ENCODE measurements at places on chromosomes 7 and 10.

GRCh38 chr7:80468931-80469714 lies 42.7 kb downstream of the GNAT3 start:
- no peak for DNase-seq

DNA sequence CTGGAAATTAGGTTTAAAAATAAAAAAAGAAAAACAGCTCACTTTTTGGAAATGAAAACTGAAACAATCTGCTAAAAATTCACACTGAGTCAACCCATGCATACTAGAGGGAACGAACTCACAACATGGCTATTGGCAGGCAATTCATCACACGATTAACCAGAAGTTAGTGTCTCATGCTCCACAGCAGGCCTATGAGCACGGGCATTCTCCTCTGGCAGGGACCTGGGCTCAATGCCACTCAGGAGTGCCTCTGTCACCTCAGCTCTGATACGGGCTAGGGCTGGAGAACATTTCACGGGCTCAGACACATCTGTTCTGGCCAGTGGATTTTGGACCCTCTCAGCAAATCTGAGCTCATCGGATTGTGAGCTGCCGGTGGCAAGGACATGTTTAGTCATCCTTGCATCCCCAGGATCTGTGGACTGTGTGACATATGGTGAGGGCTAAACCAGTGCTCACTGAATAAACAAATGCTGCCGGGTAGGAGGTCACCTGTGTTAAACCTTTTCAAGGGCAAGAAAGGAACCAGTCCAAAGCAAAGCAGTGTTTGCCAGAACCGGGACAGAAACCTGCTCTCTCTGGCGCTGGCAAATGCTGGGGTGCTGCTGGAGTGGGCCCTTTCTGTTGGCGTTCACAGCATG lies 40.1 kb downstream of the POLR3A start:
- DNase-seq, result no peak

- no peak for DNase-seq
Measured at GRCh38 chr7:101100858-101101847, 15.9 kb downstream of the TRIM56 start.

DNA sequence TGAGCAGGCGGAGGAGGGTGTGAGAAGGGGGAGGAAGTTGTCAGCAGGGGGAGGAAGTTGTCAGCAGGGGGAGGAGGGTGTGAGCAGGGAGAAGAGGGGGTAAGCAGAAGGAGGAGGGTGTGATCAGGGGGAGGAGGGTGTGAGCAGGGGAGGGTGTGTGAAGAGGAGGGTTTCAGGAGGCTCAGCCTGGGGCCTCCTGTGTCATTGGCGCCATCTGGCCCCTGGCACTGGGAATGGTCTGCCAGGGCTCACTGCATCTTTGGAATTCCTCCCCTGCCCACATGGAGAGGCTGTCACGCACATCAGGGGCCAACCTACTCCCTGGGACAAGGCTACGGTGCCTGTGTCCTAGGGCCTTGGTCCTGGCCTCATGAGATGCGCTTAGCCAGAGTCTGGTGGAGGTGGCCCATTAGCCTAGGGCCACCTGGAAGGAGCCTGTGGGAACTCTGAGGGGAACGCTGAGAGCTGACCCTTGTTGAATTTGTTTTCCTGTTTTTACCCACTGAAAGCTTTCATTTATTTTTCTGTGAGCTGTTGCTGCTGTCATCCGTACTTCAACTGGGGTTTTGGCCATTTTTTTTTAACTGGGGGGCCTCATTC lies 18.0 kb downstream of the CAMK2B start:
- peak; percentile 72 for DNase-seq

DNA sequence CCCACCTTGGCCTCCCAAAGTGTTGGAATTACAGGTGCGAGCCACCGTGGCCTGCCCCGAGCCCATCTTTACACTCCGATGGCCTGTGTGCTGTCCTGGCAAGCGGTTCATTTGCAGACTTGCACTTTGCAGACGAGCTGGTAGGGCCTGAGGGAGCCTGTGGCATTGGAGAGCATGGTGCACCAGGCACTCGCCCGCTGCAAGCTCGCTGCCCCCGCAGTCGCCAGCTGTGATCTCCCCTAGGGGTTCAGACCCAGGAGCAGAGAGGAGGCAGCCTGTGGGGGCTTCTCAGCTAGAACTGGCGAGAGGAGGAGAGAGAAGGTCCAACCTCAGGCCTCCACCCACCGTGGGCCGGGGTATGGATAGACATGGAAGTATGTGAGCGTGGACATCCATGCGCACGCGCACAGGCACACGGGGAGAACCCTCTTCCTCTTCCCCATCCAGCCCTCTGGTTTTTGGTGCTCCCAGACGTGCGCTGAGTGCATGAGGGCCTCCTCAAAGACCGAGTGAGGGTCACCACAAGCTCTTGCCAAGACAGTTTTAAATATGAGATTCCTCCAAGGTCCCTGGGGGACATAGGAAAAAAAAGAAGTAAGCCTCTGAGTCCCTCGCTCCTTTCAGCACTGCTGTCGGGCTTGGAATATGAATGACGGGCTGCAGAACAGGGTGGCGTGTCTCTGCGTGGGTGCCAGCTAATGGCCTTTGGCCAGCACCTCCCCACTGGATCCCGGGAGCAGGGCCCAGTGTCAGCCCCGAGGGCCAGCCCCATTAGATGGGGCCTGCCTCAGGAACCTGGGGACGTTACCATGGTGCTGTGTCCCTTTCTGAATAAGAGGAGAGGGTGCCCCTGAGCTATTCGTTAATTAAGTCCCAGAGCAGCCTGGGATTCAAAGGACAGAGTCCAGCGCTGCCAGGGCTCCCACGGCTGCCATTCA lies 15.1 kb upstream of the TTYH3 start:
- DNase-seq, result no peak

DNA sequence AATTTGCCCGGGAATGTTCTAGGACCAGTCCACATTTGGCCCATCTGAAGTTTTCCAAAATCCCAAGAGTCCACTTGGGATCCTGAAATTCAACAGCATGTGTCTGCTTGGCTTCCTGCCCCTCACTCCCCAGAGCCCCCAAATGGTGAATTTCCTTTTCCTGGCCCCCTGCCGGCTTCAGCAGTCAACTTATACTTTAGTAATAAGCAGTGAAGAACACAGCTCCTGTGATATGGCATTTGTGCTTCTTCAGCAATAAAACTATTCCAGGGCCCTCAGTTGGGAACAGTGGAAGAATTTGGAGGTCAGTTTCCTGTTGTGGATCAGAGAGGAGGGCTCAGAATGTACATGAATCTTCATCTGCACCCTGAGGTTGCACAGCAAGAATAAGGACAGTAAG lies 51.1 kb downstream of the PRF1 start:
- DNase-seq, result no peak

GRCh38 chr7:24297362-24297761 lies 13.4 kb downstream of the NPY start:
- DNase-seq, result no peak

GRCh38 chr7:142808802-142809583 lies 38.2 kb downstream of the PRSS2 start:
- peak; percentile 66 for DNase-seq

DNA sequence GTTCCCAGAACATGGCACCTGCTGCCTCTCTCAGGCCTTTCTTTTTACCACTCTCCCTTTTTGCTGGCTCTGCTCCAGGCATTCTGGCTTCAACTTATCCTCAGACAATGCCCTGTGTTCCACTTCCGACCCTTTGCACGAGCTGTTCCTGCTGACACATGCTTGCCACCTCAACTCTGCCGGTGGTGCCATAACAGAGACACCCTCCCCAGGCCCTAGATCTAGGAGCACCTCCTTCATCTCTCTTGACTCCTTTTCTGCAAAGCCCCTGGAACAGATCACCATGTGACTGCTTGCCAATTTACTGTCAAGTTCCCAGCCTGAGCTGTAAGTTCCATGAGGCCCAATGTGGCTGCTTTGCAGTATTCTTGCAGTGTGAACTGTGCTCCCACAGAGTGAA lies 256.0 kb upstream of the MKI67 start:
- DNase-seq, result no peak

GRCh38 chr10:17533731-17534130 lies 79.3 kb upstream of the ST8SIA6 start:
- DNase-seq, result no peak

DNA sequence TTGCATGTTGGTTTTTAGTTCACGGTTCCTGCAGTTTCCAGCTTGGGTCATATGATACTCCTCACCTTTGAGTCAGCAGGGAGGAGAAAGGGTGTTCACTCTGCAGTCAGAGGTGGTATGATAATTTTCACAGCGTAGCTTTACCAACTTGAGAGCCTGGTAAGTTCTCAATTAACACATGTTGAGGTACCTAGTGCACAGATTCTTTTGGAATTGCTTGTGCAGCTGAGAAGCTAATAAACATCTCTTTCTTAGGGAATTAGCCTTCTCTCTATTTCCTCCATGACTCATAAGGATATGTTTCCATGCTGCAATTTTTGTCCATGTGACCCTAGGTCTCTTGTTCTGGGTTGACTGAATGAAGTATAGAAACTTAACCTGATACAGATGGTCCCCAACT lies 166.6 kb downstream of the KIF20B start:
- DNase-seq, result no peak

- no peak for DNase-seq
Measured at GRCh38 chr10:98242823-98243222, 25.2 kb downstream of the LOXL4 start.

- DNase-seq, result no peak
Measured at GRCh38 chr7:34069676-34070075, 164.3 kb downstream of the BMPER start.

DNA sequence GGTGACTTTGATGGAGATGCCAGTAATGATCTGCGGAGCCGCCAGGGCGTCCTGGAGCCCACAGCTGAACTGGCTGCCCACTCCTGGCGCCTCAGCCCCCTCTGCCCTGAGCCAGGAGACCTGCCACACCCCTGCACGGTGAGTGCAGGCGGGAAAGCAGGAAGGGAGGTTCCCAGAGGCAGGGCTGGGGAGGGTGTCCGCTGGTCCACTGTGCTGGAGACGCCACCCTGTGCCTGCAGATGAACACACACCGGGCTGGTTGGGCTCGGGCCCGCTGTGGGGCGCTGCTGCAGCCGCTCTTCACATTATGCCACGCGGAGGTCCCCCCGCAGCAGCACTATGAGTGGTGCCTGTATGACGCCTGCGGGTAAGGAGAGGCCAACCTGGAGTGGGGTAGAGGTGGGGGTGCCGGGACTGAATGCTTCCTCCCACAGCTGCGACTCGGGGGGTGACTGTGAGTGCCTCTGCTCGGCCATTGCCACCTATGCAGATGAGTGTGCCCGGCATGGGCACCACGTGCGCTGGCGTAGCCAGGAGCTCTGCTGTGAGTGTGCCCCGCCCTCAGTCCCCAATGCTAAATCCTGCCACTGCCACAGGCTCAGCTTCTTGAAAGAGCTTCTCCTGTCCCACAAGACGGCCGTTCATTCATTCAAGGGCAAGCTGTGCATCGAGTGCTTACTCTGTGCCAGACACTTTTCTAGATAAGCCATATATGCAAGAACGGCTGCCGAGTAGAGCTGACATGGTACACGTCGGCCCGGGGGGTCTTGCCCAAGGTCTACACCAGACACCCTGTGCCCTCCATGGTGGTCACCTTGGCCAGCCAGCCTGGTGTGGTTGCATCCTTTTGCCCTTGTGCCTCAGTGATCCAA lies 14.3 kb upstream of the ZNF467 start:
- no peak for DNase-seq

Data from GM13976 (cell line).